ENCODE measurements at places on chromosomes 2 and 18.

- DNase-seq = no peak
Measured at GRCh38 chr2:196286821-196287220, 115.4 kb upstream of the STK17B start.

- DNase-seq = peak; percentile 39
Measured at GRCh38 chr2:201158111-201158929, 24.6 kb upstream of the CASP10 start.

- DNase-seq = no peak
Measured at GRCh38 chr2:119198240-119198840, 25.3 kb upstream of the STEAP3 start.

DNA sequence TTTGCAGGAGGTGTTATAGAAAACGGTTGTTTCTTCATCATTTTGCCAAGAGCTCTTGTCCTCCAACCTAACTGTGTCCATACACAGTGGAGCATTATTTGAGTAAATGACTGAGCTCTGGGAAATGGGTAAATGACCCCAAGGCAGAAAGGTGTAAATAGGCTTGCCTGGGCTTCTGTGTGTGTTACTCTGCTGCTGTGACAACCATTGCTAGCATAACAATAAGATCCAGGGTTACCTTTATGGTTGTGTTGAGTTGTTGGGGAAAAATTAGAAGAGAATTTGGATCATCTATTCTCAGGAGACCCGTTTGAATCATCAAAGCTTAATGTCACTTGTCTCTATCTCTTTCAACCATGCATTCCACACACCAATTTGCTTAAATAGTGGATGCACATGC, 672.7 kb downstream of the DPP10 start:
- no peak for DNase-seq

- no peak for DNase-seq
Measured at GRCh38 chr2:155485141-155485842, 786.8 kb downstream of the KCNJ3 start.

DNA sequence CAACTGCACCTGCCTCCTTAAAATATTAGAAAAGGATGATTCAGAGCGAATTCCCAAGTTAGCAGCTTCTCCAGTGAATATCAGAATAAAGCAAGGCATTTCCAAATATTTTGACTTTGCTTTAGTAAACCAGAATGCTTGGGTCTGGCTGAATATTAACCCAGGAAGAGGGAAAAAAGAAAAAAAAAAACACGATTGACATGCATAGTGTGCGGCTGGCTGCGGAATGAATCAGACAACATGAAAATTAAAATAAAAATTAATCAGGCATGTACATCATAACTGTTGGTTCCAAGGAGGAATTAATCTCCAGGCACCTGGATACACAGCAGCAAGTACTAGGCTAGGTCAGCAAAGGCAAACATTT, 105.8 kb upstream of the NCKAP5 start:
- no peak for DNase-seq

GRCh38 chr2:164903204-164903603, 52.1 kb downstream of the SLC38A11 start:
- DNase-seq = no peak

GRCh38 chr2:233817995-233818638, 36.2 kb downstream of the HJURP start:
- no peak for DNase-seq

DNA sequence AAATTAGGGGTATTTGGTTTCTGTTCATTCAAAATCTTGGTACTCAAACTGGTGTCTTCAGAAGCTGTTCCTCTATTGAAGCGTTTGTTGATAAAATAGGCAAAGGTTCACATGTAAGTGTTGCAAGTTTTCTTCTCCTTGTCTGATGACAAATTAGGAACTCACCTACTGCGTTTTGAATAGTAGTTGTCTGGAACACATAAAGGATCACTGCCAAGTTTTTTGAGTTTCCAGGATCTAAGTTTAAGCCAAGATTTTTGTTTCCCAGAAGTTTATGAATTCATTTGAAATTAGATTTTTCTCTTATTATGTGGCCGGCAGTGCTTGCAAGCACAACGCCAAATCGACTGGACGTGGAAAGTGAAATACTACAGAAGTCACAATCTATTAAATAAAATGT, 85.4 kb downstream of the ARHGEF33 start:
- no peak for DNase-seq

- DNase-seq = no peak
Measured at GRCh38 chr2:177020524-177021119, 192.0 kb upstream of the HNRNPA3 start.

DNA sequence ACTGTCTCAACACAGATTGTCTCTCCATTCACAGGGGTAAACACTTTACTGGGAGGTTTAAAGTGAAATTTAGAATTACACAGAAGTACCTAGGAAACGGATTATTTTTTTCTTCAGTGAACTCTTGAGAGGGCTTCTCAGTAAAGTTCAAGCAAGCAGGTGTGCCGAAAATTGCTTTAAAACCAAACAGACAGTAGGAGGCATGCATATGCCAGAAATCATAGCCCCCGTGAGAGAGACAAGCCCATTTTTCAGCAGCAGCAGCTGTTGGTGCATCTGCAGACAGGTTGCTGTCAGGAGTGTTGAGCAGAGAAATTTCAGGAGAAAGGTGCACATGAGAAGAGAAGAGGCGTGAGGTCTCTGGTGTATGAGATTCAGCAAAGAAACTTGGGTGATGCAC, 2115.5 kb upstream of the CELF4 start:
- no peak for DNase-seq

DNA sequence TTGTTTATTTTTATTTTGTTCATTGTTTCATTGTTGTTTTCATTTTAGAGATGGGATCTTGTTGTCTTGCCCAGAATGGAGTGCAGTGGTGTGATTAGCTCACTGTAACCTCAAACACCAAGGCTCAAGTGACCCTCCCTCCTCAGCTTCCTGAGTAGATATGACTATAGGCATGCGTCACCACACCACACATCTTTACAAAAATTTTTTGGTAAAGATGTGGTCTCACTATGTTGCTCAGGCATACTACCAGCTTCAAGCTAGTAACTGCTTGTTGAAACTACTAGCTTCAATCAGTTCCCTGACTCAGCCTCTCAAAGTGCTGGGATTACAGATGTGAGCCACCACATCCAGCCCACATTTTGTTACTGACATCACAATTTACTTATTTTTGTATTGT, 14.8 kb downstream of the FAM237A start:
- no peak for DNase-seq

DNA sequence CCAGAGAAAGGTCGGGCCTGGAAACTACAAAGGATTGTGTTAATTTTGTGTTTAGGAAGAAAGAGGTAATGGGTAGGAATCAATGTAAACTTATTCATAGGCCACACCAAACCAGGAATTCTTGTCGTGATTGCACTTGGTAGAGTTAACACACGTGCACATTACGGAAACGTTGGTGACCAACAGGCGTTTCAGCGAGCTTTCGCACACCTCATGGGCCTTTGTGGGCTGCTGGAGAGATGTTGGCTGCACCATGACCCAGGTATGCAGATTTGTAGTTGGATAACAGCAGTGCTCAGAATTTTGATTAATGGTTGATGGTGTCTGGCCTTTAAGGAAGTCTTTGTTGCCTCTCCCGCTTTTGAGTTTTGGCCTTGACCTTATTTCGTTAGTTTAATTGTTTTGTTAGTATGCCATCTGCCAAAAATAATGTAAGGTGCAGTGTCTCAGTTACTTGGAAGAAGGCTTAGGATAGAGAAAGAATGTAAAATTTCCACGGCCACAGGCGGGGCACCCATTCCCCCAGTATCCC, 1.9 kb downstream of the ZNF236 start:
- DNase-seq = no peak

GRCh38 chr2:69677914-69678313, 34.4 kb upstream of the AAK1 start:
- DNase-seq = no peak

GRCh38 chr2:11420190-11420589, 45.8 kb downstream of the E2F6 start:
- no peak for DNase-seq

DNA sequence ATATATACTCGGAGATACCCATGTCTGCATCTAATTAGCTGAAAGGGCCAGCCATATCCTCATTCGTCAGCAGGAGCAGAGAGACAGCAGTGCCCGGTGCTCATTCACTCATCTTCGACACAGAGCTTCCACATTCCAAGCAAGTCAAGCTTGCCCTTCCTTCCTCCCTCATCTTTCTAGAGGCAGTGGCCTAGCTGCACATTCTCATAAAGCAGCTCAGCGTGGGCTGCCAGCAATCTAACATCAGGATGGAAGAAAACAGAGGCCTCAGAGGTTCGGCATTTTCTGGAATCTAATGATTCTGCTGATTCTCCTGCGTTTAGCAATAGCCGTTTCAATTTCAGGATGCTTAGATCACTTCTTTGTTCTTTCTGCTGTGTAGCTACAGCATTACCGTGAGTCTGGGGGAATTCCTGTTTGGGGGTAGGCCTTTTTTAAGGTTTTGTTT, 68.8 kb downstream of the CLHC1 start:
- no peak for DNase-seq

- DNase-seq = no peak
Measured at GRCh38 chr2:20451341-20451740, 4.5 kb downstream of the RHOB start.

- peak; percentile 6 for DNase-seq
Measured at GRCh38 chr18:36186461-36187192, 670 bp upstream of the MOCOS start.

GRCh38 chr2:124482044-124482443, 457.0 kb downstream of the CNTNAP5 start:
- DNase-seq = no peak

- no peak for DNase-seq
Measured at GRCh38 chr2:20608666-20609348, 42.1 kb downstream of the HS1BP3 start.

GRCh38 chr2:234366891-234367290, 130.0 kb downstream of the ARL4C start:
- no peak for DNase-seq

DNA sequence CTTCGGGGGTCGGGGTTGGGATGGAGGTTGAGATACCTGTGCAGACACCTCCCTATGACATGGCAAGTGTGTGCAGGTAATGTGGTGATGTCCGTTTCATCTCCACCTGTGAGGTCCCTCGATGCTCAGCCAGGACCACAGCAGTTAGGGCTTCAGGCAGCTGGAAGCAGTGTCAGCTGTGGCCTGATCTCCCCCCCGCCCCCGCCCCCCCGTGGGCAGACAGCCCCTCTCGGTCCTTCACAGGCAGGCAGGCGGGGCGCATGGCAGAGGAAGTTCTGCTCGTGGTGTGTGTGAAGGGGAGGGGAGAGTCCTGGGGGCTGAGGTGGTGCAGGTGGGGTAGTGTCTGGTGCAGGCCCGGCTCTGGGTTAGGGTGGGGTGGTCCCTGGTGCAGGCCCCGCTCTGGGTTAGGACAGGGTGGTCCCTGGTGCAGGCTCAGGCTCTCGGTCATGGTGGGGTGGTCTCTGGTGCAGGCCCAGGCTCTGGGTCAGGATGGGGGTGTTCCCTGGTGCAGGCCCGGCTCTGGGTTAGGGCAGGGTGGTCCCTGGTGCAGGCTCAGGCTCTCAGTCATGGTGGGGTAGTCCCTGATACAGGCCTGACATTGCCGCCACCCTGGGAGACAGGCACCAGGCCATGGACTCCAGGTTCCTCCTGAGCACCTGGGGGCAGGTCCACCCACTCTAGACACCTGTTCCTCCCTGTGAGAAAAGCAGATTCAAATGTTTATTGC, 94.3 kb downstream of the NFATC1 start:
- DNase-seq = no peak

All from left renal cortex interstitium (tissue), 4 donors.